ENCODE measurements at places on chromosomes 5 and 9.
A peak's percentile ranks its signal among the peaks of the same experiment; 100 is the strongest.

GRCh38 chr5:54362992-54363625, 52.7 kb upstream of the ARL15 start:
- no peak for DNase-seq

- DNase-seq = no peak
These were observed 86.8 kb downstream of the C9orf152 start for GRCh38 chr9:110121170-110121569.

DNA sequence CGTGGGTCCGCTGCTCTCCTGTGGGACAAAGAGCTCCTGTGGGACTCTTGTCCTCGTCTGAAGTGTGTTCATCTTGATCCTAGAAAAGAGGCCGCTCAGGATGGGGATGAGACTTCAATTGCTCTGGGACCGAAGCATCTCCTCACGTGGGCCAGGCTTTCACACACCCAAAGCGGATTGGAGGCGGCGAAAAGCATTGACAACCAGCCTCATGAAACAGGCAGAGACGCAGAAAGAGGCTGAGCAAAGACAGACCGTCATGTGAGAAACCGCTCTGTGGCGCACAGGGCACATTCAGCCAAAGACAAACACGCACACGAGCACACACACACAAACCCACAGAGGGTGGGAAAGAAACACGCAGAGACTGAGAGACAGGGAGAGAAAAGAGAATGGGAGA, 479.5 kb downstream of the SPATA31A7 start:
- no peak for DNase-seq

GRCh38 chr9:32426278-32426939, 42.0 kb downstream of the ACO1 start:
- DNase-seq = peak; percentile 99

Data from IMR-90 (cell line).